ENCODE measurements at places on chromosomes 5 and 9.

DNA sequence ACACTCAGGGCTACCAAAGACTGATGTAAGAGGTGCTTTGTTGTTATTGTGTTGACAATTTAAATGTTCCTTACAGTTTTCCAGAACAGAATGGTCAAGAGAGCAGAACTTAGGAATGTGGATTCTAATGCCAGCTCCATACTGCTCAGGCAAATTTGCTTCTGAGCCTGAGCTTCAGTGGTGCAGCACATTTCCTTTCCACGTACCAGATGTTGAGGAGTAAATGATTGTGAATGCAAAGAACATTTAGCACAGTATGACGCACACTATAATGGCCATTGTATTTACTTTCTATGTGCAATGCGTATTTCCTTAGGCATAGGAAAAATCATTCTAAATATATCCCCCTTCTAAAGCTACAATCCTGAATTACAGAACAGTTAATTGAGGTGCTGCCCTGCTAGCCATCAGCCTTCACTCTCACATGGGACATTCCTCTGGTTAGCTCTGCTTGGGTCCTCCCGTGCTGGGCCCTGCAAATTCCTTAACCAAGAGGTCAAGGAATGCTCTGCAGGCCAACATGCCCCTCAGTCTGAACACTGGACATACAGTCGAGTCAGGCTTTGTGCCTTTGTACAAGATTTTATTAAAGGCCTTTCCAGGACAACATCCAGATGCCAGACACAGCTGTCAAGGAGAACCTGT, 21.1 kb upstream of the TMEM174 start:
- no peak for DNase-seq

- no peak for DNase-seq
Observed at GRCh38 chr5:569868-570361, 42.2 kb upstream of the CEP72 start.

DNA sequence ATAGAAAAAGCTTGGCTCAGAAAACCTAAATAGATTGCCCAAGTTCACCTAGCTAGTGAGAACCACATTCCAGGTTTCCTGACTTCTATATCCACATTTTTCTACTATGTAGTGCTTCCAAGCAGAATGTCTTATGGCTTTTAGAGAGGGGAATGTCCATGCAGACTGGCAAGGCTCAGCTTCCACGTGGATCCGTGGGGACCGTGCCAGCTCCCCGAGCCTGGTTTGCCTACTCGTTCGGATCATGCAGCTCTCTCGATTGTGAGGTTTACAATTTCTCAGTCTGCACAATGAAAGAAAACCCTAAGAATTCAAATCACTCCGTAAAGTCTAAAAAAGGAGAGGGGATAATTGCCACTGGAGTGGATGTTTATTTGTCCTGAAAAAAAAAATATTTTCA, 256.5 kb upstream of the NR4A3 start:
- DNase-seq, result no peak

DNA sequence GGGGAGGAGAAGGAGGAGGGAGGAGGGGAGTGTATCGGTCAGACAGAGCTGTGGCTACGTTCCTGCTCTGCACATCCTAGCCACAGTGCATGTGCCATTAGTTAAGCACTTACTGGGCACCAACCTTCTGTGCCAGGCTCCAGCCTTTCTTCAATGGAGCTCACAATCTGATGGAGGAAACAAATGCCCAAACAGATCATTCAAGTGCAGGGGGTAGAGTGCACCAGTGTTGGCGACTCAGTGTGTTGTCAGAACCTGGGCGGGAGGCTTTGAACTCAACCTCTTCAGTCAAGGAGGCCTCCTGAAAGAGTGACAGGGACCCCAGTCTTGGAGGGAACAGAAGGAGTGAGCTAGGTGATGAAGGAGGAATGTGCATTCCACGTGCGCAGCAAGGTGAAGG, 51.9 kb upstream of the SHB start:
- DNase-seq, result no peak

GRCh38 chr5:35201291-35201690, 29.0 kb downstream of the PRLR start:
- no peak for DNase-seq

DNA sequence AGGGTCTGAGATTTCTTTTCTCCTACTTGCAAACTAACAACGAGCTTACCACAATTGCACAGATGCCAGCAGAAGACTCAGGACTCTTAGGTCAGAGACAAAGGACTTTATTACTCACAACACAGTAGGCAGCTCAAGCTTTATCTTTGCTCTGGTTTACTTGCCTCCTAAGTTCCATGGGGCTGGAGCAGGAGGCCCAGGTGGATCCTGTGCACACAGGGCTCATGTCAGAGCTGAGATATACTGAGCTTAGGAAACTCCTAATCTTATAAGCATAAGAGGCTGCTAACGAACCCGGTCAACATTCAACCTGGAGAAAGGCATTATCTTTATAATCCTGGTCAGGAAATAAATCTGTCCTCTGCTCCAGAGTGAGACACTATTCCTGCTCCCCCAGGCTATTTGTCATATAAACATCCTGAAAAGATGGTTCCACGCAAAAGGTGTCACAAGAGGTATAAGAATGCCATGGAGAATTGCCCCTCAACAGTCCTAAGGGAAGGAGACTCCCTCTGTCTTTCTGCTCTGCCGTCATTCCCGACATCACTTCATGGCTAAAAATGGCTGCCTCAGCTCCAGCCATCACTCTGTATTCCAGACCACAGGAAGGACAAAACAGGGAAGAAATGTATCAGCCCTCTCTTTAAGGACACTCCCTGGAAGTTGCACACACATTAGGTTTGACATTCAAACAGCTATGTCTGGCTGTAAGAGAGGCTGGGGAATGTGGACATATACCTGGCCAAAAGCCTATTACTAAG, 16.2 kb downstream of the DUSP1 start:
- no peak for DNase-seq

GRCh38 chr9:131120620-131121228, 4.7 kb upstream of the NUP214 start:
- no peak for DNase-seq

GRCh38 chr9:95574176-95574575, 57.4 kb upstream of the PTCH1 start:
- no peak for DNase-seq

GRCh38 chr5:65801352-65801783, 79.4 kb downstream of the NLN start:
- DNase-seq, result no peak

DNA sequence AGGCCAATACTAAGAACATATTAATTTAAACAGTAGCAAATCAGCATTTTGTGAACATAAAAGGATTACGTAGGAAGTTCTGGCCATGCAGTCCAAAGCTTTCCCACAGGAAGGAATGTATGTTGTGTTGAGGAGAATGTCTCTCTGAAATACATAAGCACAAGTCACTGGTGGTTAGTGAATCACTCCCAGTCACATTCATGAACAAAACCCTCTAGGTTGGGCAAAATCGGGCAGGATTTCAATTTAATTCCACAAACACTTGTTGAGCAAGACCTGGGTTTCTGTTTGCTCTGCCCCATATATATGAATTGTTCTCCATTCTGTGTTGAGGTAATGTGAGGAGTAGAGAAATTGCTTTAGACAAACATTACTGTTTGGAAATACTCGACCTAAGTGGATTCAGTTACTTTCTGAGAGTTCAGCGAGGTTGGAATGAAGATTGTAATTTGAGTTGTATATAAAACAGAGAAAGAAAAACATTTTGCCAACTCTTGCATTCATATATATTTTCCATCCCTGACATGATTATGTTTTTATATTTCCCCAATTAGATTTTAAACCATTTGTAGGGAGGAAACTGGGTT, 127.6 kb upstream of the RPS23 start:
- no peak for DNase-seq

- no peak for DNase-seq
Observed at GRCh38 chr5:153460421-153460820, 30.0 kb upstream of the GRIA1 start.

DNA sequence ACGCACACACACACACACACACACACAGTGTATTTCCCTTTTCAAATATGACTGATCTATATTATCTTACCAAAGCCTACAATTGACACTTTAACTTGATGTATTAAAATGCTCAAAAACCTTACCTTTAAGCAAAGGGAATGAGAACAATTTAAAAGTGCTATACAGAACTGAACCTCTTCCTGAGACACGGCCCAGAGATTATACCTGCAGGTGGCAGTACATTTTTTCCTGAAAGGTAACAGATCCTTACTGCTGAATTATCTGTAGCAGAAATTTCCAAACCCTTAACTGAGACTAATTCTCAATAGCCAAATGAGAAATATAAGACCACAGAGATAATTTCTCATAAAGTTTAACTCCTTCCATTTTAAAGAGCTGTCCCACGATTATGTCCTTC, 91.1 kb downstream of the MYO10 start:
- no peak for DNase-seq

DNA sequence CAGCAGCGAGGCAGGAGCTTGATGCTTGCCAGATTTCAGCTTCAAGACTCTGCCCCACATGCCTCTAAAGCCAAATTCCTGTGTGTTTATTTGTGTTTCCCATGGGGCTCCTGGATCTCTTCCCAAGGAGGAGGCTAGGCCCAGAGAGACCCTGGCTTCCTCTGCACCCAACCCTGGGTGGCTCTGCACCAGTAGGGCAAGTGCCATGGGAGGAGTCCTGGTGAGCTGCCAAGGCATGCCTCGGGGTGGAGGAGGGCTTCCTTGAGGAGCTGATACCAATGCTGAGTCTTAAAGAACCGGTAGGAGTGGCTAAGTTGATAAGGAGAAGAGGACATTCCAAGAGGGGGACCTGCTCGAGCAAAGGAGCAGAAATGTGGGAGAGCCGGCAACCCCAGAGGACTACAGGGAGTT, 6.8 kb upstream of the TIFAB start:
- no peak for DNase-seq

DNA sequence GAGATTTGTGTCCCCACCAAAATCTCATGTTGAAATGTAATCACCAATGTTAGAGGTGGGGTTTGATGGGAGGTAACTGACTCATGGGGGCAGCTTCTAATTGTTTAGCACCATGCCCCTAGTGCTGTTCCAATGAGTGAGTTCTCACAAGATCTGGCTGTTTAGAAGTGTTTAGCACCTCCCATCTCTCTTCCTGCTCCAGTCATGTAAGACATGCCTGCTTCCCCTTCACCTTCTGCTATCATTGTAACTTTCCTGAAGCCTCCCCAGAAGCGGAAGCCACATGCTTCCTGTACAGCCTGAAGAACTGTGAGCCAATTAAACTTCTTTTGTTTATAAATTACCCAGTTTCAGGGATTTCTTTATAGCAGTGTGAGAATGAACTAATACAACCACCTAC, 170.5 kb downstream of the NDUFS4 start:
- DNase-seq, result no peak

- DNase-seq, result no peak
Observed at GRCh38 chr9:37732086-37732741, 21.4 kb upstream of the TRMT10B start.

DNA sequence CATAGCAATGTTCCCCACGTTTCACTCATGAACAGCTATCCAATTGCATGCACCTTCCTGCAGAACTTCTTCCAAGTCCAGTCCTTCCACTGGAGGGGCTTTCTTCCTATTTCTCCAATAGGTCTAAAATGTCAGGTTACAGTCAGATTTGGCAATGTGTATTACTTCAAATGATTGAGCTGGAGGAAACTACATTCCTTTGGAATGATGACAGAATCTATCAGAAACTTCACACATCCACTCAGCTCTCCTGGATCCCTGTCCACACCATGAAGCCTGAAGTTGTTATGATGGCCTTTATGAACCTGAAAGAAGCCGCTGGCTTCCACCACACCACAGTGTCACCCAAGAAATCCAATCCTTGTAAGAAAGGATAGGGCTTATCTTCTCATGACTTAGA, 32.2 kb downstream of the FBXW2 start:
- DNase-seq, result no peak

GRCh38 chr5:112529525-112529924, 110.4 kb upstream of the EPB41L4A start:
- DNase-seq, result no peak

DNA sequence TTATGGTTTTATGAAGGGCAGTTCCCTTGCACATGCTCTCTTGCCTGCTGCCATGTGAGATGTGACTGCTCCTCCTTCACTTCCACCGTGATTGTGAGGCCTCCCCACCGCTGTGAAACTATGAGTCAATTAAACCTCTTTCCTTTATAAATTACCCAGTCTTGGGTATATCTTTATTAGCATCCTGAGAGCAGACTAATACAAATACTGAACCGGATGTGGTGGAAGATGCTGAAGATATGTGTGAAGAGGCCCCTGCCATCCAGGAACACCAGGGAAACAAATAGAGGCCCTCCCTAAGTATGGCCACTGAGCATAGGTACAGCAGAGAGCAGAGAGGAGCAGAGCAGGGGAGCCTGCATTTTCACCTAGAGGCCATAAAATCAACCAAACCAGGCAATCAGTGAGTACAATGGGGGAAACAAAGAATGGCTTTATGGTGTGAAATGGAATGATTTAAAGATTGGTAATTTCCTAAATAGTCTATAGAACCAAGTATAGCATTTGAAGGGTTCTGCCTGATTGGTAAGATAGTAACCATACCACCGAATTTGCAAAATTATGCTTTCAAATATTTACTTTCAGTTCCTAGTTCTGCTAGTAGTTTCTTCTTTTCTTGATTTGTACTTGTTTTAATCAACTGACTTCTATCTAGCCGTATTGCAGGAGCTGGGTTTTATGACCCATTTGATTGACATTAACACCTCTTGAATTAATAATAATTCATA, 421.6 kb downstream of the IRX1 start:
- DNase-seq, result no peak

DNA sequence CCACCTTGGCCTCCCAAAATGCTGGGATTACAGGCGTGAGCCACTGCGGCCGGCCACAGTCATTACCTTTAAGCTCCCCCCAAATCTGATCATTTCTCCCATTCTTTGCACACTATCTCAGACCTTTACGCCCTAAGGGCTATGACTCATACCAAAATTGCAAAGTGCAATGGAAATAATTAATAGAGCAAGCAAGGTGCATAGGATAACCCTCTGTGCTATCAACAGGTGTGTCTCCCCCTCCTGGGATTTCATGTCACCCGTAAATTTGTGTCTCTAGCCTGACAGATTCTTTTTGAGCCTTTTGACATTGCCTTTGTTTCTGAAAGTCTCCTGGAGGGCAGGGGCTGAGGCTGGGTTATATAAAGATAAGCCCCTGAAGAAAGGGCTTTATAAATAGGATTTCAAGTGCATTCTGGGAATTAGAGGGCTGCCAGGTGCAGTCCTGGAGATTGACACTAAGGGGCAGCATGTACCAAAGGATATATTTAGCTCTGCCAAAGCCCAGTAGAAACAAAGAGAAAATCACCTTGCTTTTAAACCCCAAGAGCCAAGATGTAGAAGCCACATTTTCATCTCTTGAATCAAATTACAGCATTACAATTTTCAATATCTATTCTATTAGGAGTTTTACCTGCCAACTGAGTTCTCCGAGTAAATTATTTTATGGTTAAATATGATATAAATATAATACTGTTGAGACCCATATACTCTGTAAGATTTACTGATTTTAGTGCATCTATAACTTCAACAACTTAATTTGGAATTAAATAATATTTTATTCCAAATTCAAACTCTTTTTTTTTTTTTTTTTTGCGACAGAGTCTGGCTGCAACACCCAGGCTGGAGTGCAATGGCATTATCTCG, 18.2 kb downstream of the S100Z start:
- no peak for DNase-seq
